Activated CD4-positive, alpha-beta T cell treated with anti-CD3 and anti-CD28 coated beads for 48 hours (primary cell): ENCODE measurements at places on chromosomes 1 and 21.

GRCh38 chr1:4969556-4970129 is 315.2 kb downstream of the AJAP1 start:
- DNase-seq: no peak

- DNase-seq: peak; percentile 46
Measured at GRCh38 chr1:67479146-67479891, 49.1 kb upstream of the SERBP1 start.

- DNase-seq: no peak
Measured at GRCh38 chr1:221701570-221702186, 40.2 kb downstream of the DUSP10 start.

DNA sequence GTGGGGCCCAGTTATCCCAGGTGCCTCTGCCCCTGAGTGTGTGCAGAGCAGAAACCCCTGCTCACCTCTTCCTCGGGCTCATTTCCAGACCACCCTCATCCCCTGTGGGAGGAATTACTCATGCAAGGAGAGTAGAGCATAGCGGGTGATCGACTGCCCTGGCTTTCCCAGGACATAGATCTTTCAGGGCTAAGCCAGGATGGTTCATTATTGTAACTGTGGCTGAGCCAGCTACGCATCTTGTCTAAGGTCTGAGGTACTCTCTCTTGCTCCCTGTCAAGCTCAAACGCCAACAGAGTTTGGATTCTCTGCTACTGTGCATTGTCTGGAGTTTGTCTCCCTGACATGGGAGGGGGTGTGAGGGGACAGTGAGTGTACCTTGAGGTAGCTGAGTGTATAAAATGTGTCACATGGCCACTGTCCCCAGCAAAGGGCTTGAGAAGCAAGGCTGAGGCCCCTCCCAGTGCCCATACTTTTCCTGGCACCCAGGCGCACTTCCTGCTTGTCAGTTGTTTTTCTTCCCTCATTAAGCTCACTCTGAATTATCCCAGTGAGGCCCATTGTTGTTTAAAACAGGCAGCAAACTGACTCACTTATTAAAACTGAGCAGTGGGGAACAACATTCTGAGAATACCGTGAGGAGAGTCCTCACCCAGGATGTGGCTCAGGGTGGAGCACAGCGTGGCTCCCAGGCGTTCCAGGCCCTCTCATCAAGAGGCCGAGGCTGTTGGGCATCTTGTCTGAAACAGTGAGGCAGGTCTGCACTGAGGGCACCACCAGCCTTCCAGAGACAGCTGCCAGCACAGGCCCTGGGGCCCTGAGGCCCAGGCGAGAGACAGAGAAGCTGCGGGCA is 92.9 kb downstream of the LAMC2 start:
- no peak for DNase-seq

GRCh38 chr1:243930822-243931671 is 81.0 kb upstream of the AKT3 start:
- DNase-seq: no peak

GRCh38 chr1:170674986-170675385 is 11.1 kb downstream of the PRRX1 start:
- DNase-seq: no peak

GRCh38 chr1:2049225-2049717 is 940 bp upstream of the PRKCZ start:
- no peak for DNase-seq

DNA sequence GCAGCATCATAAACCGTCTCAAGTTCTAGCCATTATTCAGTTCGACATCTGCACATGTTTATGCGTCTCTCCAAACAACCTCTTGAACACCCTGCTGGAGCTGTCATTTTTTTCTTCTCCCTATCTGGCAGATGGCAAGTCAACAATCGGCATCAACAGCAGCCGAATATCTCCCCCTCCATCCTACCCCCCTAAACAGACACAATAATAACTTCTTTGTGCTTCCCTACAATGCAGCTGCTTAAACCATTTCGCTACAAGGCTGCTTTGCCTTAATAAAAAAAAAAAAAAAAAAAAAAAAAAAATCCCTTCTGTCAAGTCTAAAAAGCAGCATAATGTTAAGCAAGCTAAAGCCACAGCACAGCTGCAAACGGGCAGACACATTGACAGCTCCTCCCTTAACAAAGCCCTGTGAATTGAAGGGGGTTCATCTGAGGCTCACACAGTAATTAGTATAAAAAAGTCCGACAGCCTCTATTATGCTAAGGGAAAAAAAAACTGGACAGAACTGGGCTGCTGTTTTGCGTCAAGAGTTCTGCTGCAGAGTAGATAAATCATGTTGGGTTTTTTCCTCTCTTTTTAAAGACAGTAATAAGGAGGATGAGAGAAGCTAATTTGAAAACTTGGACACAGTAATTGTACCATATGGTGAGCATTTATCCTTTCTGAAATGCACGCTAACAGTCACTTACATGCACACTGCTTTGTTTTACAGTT is 136.4 kb downstream of the AKT3 start:
- DNase-seq: no peak

DNA sequence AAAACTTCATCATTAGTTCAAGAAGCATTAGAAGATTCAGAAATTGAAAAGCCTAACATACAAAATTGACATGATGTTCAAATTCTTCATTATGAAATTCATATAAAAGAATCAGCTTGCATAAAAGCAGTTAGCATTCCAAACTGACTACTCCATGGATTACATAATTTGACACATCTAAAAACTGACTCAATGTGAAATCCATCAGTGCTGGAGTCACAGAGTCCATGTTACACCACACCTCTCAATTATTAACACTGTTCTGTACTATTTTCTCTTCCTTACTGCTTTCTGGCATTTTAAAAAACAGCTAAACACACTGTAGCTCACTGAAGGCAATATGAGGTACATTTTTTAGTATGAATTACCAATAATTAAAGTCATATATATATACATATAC is 28.0 kb downstream of the ARHGAP29 start:
- DNase-seq: no peak

DNA sequence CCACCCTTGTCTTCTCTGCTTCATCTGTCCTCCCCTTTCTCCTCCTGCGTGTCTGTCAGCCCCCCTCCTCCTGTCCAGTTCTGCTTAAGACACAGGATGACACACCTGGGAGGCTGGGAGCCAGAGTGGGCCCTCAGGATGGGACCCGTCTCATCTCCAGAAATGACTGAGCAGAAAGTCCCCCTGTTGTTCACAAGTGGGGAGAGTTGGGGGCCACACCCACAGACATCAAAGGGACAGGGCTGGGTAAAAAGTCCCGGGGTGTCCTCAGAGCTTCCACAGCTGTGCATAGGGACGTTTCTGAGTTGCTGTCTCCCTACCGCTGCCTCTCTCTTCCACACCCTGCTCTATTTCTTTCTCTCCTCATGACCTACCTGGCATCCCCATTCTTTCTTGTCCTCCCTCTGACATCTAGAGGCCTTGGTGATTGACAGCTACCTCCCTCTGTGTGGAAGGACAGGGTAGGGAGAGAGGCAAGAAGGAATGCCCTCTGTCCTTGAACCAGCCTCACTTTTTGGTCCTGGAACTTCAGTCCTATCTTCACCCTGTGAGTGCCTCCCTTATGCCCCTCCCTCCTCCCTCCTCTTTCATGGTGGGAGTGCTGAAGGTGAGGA is 19.5 kb upstream of the SH2D2A start:
- peak; percentile 68 for DNase-seq

DNA sequence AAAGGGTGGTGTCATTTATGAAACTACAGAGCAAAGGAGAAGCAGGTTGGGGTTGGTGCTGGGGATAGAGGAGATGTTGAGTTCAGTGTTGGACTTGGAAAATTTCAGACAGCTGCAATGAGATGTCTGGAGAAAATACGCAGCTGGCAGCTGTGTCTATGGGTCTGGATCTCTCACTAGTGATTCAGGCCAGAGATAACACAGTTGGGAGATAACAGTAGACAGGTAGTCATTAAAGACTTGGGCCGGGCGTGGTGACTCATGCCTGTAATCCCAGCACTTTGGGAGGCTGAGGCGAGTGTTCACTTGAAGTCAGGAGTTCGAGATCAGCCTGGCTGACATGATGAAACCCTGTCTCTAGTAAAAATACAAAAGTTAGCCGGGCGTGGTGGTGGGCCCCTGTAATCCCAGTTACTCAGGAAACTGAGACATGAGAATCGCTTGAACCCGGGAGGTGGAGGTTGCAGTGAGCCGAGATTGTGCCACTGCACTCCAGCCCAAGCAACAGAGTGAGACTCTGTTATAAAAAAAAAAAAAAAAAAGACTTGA is 2.5 kb upstream of the TFAP2E start:
- DNase-seq: no peak

- DNase-seq: no peak
Measured at GRCh38 chr1:26016953-26017545, 4.5 kb upstream of the EXTL1 start.
